ENCODE measurements at places on chromosomes 3 and 15.

GRCh38 chr15:73694419-73694818 is 10.2 kb downstream of the CD276 start:
- no peak for DNase-seq

DNA sequence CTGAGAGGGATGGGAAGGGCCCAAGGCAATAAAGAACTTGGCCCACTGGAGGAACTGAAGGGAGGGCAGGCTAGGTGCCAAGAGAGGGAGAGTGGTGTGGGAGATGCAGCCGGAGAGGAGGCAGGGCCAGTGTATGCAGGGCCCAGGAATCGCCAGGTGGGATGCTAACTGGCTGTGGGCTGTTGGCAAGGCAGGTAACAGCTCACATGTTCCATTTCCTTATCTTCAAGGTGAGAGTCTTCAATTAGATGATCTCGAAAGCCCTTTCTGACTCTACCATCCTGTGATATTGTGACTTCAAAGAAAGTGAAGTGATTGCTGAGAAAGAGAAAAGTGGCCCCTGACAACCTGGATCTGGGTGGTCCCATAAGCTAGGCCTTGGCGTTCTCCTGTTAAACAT is 49.0 kb downstream of the CASR start:
- no peak for DNase-seq

GRCh38 chr3:85171976-85172375 is 213.2 kb downstream of the CADM2 start:
- DNase-seq = no peak

GRCh38 chr15:58393241-58393662 is 38.5 kb upstream of the LIPC start:
- no peak for DNase-seq

DNA sequence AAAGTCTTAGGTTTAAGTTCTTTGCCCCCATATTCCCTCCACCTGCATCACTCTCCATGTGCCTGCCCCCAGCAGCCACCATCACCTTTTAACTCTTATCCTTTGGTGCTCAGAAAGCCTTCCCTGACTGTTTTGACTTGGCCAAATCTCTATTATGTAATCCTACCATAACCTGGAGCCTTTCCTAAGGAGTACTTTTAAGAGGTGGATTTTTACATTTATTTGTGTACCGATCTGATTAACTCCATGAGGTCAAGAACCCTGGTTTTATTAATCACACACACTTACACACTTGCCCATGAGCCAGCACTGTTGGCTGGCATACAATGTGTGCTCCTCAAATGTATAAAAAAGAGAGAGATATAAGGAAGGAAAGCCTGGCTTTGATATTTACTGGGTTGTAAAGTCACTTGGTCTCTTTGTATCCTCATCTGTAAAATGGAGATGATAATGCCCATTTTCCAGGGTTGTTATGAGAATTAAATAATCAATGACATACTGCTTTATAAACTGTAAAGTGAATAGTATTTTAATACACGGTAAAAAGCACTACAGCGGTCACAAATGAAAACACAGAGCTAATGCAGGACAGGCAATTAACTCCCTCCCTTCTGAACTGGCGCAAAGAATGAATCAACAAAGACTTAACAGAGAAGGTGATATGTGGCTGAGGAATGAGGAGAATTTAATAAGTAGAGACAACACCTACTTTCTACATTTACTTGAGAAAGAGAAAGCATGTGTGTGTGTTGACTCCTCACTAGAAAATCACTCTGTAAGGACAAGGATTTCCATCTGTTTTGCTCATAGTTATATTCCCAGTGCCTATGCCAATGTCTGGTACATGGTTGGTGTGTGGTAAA is 45.4 kb downstream of the ATP13A4 start:
- DNase-seq = no peak

- no peak for DNase-seq
Observed at GRCh38 chr3:9944271-9944670, 7.9 kb downstream of the PRRT3 start.
